ENCODE measurements at places on chromosomes 5 and 9. TPM values are rescaled to one million over a fixed set of nuclear protein-coding genes. Genes with fewer than 3 reads are reported as not detected.

FAXDC2 gene
- total RNA-seq, result 4.2 TPM

SLC34A3 gene
- total RNA-seq, result not detected

DAPK1 gene
- under 0.01 TPM for total RNA-seq

- no peak for DNase-seq
Measured at GRCh38 chr5:41435276-41435675, 75.1 kb downstream of the PLCXD3 start.

- no peak for DNase-seq
Measured at GRCh38 chr5:158209219-158209908, 350.4 kb upstream of the CLINT1 start.
